Cerebellar cortex (tissue), 1 donor: ENCODE measurements at places on chromosomes 2 and 18.

- DNase-seq = no peak
Measured at GRCh38 chr2:47360927-47361326, 42.0 kb upstream of the MSH2 start.

- DNase-seq = no peak
Measured at GRCh38 chr2:60490848-60491247, 62.6 kb downstream of the BCL11A start.

DNA sequence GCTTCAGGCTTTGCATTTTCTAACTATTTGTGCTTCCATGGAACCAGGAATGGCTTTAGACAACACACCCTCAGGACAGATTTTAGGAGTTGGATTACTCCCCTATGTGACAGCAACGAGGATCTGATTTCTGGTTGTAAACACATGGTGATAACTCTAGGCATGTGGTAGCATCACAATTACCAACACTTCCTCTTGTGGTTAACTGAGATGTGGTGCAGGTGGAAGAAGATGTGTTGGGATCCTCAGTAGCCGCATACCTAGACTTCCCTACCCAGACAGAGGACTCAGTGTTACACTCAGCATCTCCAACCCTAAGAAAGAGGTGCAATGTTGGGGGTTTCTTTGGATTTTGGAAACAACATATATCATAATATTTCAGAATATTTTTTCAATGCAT, 234.8 kb downstream of the DOK6 start:
- DNase-seq = no peak

GRCh38 chr2:66428986-66429612, 5.8 kb upstream of the MEIS1 start:
- DNase-seq = peak; percentile 83

- no peak for DNase-seq
Measured at GRCh38 chr2:60899892-60900249, 18.5 kb downstream of the REL start.

DNA sequence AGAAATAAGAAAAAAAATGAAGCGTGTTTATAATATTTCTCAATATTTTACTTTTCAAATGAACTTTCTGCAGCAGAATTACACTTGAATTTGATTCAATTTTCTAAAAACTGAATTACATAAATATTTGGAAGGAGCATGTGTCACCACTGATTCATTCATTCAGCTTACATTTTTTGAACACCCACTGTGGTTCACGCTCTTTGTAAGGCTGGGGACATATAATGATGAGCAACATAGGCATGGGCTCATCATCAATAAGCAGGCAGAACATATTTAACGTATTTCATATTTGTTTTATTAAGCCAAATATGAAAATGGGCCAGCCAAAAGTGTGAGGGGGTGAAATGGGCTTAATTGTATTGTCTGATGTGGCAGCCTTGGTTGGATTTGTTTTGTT, 209.1 kb downstream of the CTNNA2 start:
- no peak for DNase-seq

DNA sequence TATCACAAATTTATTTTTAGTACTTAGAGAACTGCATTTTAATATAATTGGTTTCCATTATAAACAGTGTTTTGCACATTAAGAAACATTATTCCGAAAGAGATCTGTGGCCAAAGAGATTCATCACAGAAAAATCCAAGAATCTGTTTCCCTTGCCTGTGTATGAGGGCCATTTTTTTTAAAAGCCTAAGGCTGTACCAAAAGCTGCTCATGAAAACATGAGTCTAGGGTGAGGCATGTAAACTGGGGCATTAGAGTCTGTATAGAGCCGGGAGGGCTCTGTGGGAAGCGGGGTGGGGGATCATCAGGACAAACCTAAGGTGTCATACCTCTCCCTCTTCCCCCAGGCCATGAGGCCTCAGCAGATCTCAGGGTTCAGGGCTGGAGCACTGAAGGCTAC, 223.8 kb downstream of the FBXO15 start:
- DNase-seq = no peak

- DNase-seq = no peak
Measured at GRCh38 chr18:68121826-68122225, 593.1 kb downstream of the TMX3 start.

DNA sequence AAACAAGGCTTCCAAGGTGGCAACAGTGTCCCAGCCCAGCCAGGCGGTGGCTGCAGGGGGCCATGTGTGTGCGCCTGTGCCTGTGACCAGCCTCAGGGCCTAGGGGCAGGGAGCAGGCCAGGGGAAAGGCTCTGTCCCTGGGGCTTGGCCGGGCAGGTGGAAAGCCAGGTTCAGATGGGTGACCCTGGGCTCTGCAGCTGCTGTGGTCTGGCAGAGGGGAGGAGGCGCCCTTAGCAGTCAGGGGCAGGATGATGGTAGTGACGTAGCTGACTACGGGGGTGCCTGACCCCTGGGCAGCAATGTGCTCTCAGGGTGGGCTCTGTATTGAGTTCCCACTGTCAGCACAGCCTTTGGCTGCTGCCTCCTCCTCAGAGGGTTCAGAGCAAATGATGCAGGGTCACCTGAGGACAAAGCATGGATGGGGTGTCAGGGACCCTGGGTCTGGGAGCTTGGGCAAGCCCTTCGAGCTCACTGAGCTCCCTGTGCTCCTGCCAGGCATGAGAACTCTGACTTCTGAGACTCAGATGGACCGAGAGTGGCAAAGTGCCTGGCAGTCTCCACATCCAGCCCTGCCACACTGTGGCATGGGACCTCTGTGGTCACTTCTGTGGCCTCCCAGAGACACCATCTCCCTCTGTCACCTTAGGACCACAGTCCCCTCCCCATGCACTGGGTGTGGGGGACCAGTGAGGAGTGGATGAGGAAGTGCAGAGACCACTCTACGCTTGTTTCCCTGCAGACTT, 56.6 kb upstream of the ALPP start:
- no peak for DNase-seq

DNA sequence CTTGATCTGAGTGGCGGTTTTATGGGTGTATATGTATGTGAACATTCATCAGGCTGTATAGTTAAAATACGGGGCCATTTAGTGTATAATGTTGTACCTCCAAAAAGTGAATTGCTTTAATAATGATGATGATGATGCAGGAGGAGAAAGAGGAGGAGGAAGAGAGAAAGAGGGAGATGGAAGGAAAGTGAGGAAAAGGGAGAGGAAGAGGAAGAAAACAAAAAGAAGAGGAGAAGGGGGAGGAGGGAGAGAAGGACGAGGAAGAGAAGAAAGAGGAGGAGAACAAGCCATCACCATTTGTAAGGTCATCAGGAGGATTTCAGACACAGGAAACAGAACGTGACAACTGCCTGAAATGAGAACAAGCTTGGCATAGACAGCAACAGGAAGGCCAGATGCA, 168.4 kb upstream of the NCKAP5 start:
- DNase-seq = no peak

DNA sequence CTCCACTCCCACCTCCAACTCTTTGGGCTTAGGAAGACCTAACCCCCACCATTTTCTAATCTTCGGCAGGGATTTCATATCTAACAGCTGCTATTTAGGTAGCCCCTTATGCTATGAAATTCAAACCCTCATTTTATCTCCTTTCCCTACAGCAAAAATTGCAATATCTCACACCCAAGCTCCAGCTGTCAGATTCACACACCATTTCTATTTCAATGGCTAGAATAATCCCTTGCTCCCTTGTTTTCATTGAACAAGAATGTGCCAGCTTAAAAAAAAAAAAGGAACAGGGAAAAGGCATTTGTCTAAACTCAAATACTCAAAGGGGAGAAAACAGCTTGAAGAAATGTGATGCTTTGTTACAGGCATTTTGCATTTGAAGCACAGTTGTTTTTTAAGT, 850.6 kb upstream of the ACVR2A start:
- no peak for DNase-seq

DNA sequence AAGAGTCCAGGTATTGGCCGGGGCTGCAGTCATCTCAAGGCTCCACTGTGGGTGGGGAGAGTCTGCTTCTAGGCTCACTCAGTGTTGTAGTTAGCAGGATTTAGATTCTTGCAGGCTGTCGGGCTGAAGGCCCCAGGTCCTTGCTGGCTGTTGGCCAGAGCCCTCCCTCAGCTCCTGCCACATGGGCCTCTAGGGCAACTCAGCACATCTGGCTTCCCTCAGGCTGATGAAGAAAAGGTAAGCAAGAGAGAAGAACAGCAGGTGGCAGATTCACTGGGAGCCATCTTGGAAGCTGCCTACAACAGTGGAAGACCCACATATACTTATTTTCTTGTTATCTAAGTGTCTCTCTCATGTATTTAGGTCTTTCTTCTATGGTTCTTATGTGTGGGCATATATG, 4.3 kb downstream of the MRPS9 start:
- no peak for DNase-seq

DNA sequence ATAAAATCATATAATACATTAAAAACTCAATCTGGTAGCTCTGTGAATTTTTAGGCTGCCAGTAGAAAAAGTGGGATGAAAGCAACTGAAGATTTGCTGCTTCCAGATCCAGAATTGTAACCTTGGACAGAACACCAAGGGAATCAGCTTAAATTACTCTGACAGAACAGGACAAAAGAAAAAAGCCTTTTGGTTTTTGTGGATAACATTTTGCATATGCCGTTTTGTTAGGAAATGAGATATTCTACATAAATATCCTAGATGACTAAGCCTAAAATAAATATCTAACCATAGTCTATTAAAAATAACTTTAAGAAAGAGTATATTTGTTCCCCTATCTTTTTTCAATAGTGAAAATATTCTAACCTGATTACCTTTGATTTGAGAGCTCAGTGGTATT, 148.7 kb upstream of the DOCK10 start:
- no peak for DNase-seq

DNA sequence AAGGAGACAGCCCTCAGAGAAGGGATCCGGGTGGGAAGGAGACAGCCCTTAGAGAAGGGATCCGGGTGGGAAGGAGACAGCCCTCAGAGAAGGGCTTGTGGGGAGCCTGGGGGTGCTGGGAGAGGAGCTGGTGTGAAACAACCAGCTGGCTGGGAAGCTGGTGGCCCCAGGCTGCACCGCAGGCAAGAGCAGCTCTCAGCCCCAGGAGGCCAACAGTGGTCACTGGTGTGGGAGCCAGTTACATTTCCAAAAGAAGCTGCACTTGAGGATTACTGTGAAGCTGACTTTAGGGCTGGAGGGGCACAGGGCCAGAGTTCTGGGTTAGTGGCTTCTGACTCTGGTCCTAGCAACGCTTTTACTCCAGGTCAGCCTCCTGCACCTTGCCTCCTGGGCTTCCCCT, 3.3 kb downstream of the HES6 start:
- no peak for DNase-seq

- no peak for DNase-seq
Measured at GRCh38 chr2:181367411-181367810, 89.8 kb upstream of the ITGA4 start.

GRCh38 chr2:106724301-106724794, 161.6 kb downstream of the ST6GAL2 start:
- no peak for DNase-seq

DNA sequence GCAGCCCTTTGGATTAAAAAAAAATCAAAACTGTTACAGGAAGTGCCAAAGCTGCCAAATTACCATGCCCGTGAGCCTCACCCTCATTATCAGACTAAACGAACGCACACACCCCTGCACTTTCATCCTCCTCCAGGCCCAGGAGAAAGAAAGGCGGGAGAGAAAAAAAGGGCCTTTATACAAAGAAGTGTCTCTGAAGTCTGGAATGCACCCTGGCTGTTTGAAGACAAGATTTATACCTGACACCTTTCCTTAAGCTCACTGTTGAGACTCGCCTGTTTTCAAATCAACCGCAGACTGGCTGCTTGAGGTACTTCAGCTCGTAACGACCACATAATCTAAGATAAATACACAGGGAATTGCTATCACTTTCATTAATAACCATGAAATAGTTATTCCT, 31.0 kb downstream of the EDAR start:
- DNase-seq = no peak

DNA sequence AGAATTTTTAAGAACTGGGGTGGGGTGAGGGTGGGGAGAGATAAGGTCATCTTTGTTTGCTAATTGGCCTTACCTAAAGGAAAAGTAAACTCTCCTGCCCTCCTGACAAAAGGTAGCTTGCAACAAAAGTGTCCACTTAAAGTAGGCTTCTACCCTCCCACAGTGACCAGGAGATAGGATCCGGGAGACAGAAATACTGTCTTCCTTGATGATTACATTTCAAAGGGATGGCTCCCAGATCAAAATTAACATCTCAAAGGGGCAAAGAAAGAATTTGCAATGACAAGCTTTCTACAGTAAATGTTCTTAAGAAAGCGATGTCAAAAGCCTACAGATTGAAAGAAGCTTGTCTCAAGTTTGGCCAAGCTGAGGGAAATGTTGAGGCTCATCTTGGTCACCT, 775.3 kb downstream of the CPS1 start:
- DNase-seq = no peak

GRCh38 chr18:49251451-49251850, 209.0 kb downstream of the DYM start:
- no peak for DNase-seq

DNA sequence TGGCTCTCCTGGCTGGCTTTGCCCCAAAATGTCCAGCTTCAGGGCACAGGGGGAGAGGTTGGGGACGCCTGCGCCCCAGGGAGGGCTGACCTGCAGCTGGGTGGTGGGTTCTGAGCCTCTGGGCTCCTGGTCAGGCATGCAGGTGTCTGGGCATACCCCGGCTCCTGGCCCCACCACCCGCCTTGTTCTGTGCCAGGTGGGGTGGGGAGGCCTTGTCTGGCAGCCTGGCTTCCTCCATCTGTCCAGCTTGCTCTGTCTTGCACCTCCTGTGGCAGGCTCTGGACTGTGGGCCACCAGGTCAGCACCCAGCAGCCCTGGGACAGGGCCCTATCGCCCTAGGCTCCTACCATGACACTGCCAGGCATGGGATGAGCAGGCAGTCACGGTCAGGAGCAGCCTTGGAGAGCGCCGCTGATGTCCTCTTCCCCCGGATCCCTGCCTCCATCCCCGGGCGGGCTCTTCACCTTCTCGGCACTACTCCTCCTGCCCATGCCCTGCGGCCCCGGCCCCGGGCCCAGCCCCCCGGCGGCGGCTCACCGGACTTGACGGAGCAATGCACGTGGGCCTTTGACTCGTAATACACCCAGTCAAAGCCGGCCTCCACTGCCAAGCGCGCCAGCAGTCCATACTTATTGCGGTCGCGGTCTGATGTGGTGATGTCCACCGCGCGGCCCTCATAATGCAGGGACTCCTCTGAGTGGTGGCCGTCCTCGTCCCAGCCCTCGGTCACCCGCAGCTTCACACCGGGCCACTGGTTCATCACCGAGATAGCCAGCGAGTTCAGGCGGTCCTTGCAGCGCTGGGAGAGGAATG, 3.6 kb downstream of the IHH start:
- no peak for DNase-seq

GRCh38 chr18:13283746-13284145, 65.2 kb downstream of the LDLRAD4 start:
- no peak for DNase-seq

DNA sequence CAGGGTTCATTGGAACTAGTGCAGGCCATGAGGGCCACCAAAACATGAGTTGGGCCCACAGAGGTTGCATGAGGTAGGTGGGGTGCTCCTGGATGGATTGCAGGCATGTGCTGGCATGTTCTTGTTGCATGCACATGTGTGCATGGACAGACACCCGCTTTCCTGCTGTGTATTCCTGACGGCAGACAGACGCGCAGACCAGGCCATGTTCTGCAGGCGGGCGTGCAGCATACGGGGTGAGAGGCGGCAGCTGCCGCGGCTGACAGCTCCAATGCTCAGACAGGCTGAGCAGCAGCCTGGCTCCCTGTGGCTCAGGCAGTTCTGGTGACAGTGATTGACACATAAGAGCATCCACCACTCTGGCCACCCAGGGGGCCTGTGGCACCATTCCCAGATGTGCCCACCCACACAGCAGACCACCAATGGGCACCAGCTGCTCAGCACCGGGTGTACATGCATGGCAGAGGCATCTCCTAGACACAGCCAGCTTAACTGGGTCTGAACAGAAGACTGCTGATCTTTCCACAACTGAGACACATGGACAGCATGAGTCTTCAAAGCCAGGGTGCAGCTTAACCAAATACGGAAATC, 21.2 kb downstream of the HS1BP3 start:
- no peak for DNase-seq
